ENCODE measurements at places on chromosomes 3 and 15. TPM values are rescaled to one million over a fixed set of nuclear protein-coding genes. Genes with fewer than 3 reads are reported as not detected.

Gene GOLGA6L10
- 2.4 TPM for total RNA-seq

Gene OGG1
- 46.9 TPM for total RNA-seq

GRCh38 chr3:58163234-58163633, 47.5 kb downstream of the DNASE1L3 start:
- DNase-seq = no peak

DNA sequence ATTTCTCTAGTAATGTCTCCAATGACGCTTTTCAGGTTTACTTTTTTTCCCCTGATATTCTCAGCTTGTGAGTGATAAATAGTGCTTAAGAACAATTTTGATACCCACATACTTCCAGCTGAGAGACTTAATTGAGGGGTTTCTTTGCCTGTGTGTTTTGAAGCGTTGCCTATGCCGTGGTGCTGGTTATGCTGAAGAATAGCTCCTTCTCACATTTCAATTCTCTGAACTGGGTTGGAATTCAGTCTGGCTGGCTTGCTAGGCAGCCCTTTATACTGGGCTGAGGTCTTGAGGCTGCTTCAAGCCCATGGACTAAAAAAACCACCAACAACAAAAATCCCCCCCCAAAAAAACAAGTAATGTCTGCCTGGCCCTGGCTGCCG, 87.4 kb downstream of the CHST2 start:
- no peak for DNase-seq

DNA sequence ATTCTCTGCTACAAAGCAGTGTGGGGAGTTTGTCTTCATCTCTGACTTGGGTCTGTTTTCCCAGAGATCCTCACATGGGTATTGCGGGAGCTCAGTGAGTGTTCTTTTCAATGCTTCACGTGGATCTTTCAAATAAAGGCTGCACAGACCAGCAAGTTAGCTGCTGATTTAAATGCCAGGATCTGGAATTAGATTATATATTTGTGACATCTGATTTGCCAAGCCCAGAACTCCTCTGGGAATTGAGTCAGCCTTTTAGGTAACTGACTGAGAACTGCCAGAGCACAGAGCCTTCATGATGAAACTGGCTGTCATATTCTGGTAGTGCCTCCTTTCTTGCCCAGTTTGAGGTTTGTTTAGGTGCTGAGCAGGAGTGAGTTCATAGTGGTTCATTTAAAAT, 14.7 kb downstream of the EDEM1 start:
- DNase-seq = no peak

GRCh38 chr15:40333922-40334492, 6.7 kb downstream of the CCDC9B start:
- no peak for DNase-seq

DNA sequence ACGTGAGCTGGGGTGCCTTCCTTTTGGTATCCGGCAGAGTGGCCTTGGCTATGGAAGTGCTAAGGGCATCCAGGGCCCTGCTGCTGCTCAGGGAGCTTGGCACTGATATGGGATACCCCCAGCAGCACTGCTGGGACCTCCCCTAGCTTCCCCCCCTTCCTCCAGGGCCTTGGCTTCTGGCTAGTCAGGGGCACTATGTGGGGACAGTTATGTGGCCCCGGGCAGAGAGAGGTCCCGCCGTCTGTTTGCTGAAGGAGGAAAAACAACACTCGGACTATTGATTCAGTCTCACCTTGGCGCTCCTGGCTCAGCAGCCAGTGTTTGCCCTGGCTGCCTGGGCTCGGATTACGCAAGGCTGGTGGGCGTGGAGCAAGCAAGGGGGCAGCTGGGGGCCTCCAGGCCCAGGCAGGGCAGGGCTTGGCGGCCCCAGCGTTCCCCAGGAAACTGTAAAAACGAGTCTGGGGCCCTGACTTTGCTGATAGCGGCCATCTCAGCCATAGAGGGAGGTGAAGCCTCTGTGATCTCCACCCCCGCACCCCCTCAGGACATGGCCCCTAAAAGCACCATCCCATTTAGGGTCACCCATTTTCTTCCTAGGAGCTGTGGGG, 5.7 kb downstream of the FURIN start:
- DNase-seq = no peak
